Thoracic aorta (tissue), 2 donors: ENCODE measurements at places on chromosomes 6 and 20.
A peak's percentile ranks its signal among the peaks of the same experiment; 100 is the strongest.

DNA sequence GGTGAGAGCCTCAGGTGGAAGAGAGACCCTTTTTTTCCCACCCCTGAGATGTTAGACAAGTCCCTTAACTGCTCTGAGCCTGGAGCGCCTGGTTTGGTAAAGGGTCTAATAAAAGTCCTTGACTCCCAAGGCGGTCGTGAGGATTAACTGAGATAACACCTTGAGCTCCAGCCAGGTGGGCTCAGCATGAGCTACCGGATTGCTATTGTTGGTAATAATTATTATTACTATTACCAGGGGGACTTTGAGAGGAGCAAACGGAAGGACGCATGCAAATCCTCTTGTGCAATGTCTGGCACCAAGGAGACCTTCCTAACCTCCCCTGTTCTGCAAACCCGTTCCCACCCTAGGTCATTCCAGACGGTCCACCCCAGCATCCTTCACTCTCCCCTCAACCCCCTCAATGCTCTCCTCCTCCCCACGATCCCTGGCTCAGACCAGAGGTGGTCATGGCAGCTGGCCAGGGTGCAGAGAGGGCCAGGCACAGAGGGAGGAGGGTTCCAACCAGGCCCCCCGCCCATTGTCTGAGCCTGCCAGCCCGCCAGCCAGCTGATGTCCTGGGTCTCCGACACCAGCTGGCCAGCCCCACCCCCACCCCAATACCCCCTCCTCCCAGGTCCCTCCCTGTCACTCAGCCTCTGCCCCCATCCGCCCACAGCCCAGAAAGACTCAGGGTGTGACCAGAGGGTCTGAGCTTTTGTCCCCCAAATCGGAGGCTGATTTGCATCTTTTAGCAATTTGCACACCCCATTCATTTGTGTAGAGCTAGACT is 14.3 kb upstream of the CBFA2T2 start:
- H3K27me3 ChIP-seq = no peaks in the 10 kb centered on the region
- H3K4me1 ChIP-seq = no peaks in the 10 kb centered on the region
- H3K36me3 ChIP-seq = no peaks in the 10 kb centered on the region

DNA sequence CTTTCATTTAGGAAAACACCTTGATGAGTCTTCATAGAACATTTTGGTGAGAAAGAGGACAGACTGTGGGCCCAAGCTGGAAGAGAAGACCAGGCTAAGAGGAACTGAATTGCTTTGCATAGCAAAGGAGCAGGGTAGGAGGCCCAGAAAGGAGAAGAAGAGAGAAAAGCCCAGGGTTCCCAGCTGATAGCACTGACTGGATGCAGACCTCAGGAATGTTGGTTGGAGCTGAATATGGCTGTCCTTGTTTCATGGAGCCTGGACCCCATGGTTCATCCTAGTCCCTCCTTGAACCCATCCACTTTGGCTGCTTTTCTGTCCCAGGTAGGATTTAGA is 18.0 kb upstream of the ZFAND3 start:
- no peaks in the 10 kb centered on the region for H3K36me3 ChIP-seq
- peaks cover 18% of the 10 kb centered on the region for H3K4me1 ChIP-seq
- DNase-seq = no peak
- no peak overlapping the region for H3K27ac ChIP-seq
- no peak overlapping the region for H3K4me3 ChIP-seq

GRCh38 chr20:52270696-52271095 is 79.1 kb upstream of the ZFP64 start:
- no peaks in the 10 kb centered on the region for H3K36me3 ChIP-seq
- H3K27me3 ChIP-seq = no peaks in the 10 kb centered on the region
- no peak overlapping the region for H3K4me3 ChIP-seq

DNA sequence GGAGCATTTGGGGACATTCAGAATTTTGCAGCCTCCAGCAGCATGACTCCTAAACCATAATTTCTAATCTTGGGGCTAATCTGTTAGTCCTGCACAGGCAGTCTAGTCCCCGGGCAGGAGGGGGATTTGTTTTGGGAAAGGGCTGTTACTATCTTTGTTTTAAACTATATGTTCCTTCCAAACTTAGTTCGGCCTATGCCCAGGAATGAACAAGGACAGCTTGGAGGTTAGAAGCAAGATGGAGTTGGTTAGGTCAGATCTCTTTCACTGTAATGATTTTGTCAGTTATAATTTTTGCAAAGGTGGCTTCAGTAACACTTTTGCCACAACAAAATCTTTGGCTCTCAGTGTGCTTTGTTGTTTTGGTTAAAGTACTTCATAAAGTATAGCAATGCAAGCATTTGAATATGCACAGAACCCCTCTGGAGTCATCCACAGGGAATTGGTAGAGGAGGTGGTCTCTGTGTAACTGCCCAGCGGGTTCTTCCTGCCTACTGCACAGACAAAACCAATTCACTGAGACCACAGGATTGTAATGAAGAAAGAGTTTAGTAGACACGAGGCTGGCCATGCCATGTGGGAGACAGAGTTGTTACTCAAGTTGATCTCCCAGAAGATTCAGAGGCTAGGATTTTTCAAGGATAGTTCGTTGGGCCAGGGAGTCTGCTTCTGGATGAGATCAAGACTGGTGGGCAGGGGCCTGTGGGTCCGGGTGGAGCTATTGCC is 224.1 kb upstream of the MYLIP start:
- no peaks in the 10 kb centered on the region for H3K4me1 ChIP-seq
- no peak overlapping the region for H3K27ac ChIP-seq
- DNase-seq = no peak
- no peaks in the 10 kb centered on the region for H3K27me3 ChIP-seq
- H3K36me3 ChIP-seq = no peaks in the 10 kb centered on the region
- H3K4me3 ChIP-seq = no peak overlapping the region

GRCh38 chr6:66226109-66226508 is 519.1 kb upstream of the EYS start:
- H3K27me3 ChIP-seq = no peaks in the 10 kb centered on the region
- no peak overlapping the region for H3K4me3 ChIP-seq
- H3K27ac ChIP-seq = no peak overlapping the region
- H3K4me1 ChIP-seq = no peaks in the 10 kb centered on the region
- H3K36me3 ChIP-seq = no peaks in the 10 kb centered on the region

GRCh38 chr6:89580997-89581666 is 57.4 kb downstream of the LYRM2 start:
- DNase-seq = no peak
- no peak overlapping the region for H3K27ac ChIP-seq
- peaks cover 4% of the 10 kb centered on the region for H3K36me3 ChIP-seq

GRCh38 chr20:46308258-46309157 is at the start of gene CDH22:
Gene CDH22 (minus strand): TSS chr20:46308498. CDS start chr20:46251294, 57,204 bp downstream.
- H3K27ac ChIP-seq = no peak within 1 kb of the TSS
- no peak for DNase-seq
- H3K4me3 ChIP-seq = peak within 1 kb of the TSS; percentile 69
